ENCODE measurements at places on chromosomes 11 and 22.

DNA sequence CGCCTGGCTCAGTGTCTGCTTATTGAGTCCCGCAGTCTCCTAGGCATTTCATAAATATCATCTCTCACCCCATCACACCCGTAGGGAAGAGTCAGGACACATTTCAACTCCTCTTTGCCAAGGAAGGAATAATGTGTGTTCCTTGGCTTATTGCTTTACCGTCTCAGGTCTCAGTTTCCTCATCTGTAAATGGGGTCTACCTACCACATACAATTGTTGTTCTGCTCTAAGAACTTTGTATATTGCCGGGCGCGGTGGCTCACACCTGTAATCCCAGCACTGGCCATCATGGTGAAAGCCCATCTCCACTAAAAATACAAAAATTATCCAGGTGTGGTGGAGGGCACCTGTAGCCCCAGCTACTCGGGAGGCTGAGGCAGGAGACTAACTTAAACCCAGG, 3.1 kb upstream of the THRSP start:
- no peak for DNase-seq

DNA sequence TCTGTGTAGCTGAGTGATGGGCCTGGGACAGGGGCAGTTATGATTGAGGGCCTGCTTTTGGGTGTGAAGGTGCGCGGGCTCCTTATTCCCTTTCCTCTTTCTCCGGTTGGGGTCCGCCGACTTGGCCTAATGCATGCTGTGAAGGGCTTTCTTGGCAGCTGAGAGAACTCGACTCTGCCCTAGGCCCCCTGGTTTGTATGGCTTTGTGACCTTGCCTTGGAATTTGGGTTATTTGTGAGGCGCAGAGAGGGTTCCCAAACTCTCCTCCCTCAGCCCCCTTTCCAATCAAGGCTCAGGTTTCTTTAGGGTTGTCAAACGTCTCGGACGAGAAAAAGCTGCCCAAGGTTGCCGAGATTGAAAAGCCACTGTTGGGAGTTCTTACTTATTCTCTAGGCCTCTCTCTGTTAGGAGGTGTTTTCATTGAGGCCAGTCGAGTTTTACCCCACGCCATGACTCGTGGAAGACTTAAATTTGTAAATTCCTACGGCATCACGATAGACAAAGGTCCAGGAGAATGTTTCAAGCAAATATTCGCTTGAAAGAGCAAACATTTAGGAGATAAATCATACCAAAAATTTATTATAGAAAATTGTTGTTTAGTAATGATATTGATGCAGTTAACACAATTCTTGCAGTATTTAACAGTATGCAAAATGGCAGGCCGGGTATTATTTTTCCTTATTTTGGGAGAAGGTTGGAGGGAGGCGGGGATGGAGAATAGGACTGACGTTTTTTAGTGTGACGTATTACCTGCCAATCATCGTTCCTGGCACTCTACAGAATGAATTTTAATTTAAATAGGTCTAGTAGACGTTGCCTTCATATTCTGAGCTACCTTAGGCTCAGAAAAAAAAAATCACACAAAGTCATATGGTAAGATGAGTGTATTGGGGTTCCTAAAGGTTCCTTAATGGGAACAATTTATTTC, 689 bp downstream of the PDHX start:
- no peak for DNase-seq

- DNase-seq = no peak
Observed at GRCh38 chr11:117414724-117415123, 87.1 kb downstream of the CEP164 start.

DNA sequence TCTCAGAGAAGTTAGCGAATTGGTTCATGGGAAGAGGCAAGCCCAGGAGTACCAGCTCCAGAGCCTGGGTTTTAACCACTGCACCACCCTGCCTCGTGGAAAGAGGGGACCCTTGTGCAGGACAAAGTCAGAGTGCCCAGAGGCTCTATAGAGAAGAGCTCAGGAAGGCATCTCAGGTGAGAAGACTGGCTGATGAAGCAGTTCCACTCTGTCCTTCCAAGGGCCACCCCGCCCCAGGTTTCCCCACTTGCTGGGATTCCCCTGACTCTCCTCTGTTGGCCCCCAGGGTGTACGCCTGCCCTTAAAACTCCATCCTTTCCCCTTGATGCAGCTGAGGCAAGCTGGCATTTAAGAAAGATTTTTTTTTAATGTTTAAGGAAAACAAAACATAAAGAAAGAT, 265.8 kb downstream of the BUD13 start:
- no peak for DNase-seq

GRCh38 chr11:83044958-83045712, 26.6 kb downstream of the RAB30 start:
- DNase-seq = no peak

DNA sequence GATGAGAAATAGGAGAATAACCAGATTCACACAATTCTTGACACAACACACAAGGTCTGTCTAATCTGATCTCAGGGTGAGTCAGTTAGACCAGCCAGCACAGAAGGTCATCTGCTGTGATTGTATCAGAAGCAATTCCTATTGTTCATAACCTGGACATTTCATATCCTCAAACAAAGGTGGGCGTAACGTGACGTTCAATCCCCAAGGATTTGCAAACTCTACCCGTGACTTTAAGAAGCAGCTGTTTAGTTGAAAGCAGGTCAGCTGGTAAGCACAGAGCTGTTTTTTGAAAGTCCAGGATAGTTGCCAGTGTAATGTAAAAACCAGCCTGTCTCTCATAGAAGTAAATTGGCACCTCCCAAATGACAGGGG, 385.1 kb downstream of the DCDC1 start:
- DNase-seq = no peak

DNA sequence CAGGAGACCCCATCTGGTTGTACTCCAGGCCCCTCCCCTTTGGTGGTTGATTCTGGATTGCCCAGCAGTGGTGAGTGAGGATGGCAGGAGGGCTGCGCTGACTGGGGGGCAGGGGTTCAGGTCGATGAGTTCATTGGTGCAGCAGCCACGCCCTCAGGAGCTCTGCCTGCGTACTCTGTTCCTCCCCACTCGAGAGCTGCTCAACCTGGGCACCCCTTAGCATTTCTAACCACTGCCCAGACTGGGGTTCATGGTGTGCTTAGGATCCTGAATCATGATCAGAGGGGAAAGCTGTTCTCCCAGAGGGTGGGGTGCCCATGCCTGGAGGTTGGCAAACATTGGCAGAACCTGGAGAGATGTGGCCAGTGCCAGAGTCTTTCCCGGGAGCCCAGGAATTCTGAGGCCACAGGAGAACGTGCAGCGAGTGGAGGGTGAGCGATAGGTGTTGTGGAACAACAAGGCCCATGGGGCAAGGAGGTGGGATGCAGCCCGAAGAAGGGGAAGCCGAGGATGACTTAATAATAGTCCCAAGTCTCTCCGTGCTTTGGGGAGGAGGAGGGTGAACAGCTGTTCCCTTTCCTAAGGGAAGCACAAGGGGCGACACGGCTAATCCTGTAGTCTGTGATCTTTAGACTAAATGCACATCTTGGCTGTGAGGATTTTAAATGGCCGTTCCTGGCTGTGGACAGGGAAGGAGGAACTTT, 75.5 kb downstream of the SCN3B start:
- DNase-seq = no peak

DNA sequence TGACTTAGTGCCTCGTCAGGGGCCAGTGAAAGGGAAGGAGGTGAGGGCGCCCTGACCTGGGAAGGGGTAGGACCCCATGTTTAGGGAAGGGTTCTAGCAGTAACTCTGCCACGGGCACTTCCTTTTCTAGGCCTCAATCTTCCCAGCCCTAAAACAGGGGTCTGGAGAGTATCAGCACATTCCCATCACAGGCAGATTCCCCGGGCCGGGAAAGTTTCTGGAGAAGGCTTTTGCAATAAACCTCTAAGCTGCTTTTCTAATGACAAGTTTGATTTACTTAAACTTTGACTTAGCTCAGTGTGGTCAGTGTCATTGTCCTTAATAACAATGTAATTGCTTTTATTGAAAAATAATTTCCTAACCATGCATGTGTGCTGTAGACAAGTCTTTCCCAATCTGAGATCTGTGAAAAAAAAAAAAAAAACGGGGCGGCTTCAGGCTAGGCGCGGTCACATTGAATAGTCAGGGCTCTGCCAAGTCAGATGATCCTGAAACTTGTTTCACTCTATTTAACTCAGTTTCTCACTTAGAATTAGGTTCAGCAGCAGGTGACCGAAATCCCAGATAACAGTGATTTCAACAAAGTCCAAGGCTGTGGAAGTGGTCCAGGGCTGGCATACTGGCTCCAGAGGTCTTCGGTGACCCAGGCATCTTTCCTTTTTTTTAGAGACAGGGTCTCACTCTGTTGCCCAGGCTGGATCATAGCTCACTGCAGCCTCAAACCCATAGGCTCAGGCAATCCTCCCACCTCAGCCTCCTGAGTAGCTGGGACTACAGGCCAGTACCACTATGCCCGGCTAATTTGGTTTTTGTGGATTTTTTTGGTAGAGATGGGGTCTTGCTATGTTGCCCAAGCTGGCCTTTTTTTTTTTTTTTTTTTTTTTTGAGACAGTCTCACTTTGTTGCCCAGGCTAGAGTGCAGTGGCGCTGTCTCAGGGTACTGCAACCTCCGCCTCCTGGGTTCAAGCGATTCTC, 19.5 kb upstream of the TAB1 start:
- no peak for DNase-seq
